GM04503 (cell line): ENCODE measurements at places on chromosomes 11 and 22.

DNA sequence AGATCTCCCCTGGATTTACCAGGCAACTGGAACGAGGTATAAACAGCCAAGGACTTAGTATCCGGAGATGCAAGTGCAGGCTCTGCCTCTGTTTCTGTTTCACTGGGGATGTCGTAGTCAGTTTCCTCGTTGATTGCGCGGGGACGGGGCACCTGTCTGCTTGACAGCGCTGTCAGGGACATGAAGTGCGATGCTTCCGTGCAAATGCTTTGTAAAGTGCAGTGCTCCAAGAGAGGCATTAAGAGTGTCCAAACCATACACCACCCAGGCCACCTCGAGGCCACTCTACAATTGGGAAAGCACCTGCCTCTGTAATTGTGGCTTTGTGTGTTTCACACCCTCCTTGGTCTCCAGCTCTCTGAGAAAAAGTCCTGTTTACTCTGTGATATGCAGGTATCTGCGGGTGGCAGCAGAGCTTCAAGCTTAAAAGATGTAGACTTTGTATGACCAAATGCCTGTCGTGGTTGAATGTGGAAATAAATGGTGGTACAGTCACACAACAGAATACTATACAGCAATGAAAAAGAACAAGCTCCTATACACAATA, 18.6 kb upstream of the CD5 start:
- DNase-seq = no peak

DNA sequence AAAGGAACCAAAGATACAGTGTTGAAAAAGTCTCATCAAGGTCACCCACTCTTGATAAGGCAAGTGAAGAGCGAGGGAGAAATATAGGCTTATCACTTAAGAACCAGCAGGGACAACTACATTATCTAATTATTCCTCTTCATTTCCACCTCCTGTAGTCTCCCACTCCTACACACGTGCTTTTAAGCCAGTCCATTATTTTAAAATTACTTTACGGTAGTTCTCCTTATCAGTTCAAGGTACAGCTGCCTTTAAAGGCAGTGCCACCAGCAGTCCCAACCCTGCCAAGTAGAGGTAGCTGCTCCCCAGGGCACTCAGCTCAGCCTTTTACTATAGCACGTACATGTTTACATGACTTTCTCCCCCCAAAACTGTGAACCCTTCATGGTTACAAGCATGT, 161.5 kb upstream of the BLID start:
- no peak for DNase-seq

GRCh38 chr22:38724926-38725571, 19.3 kb downstream of the GTPBP1 start:
- no peak for DNase-seq

GRCh38 chr22:48415520-48415919, 1412.2 kb downstream of the BRD1 start:
- DNase-seq = no peak

GRCh38 chr11:105611572-105612441, 1.9 kb downstream of the GRIA4 start:
- DNase-seq = no peak

GRCh38 chr11:131653260-131653659, 282.8 kb downstream of the NTM start:
- no peak for DNase-seq

GRCh38 chr11:45646275-45646927, 19.0 kb downstream of the CHST1 start:
- no peak for DNase-seq

DNA sequence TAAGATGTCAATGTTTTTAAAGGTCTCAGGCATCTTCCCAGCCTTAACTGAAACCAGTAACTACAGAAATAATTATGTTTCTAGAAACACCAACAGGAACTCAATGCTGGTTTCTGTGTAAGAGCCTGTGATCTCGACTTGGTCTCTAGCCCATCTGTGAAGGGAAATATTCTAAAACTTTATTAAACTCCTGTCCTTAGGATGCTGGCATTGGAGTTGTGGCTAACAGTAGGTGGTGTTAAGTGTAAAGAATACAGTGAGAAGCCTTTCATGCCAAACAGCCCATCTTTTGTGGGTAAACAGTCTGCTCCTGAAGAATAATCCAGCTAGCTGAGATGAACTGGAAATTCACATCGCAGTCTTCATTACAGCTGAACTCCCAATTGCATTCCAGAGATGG, 133.2 kb downstream of the ADAMTS15 start:
- no peak for DNase-seq
